ENCODE measurements at places on chromosomes 7 and 10.

GRCh38 chr7:40324914-40325313, 190.1 kb downstream of the SUGCT start:
- no peak for DNase-seq

GRCh38 chr7:39272111-39272510, 294.1 kb upstream of the YAE1 start:
- DNase-seq = no peak

GRCh38 chr7:152733286-152733934, 26.1 kb upstream of the ACTR3B start:
- DNase-seq = no peak

DNA sequence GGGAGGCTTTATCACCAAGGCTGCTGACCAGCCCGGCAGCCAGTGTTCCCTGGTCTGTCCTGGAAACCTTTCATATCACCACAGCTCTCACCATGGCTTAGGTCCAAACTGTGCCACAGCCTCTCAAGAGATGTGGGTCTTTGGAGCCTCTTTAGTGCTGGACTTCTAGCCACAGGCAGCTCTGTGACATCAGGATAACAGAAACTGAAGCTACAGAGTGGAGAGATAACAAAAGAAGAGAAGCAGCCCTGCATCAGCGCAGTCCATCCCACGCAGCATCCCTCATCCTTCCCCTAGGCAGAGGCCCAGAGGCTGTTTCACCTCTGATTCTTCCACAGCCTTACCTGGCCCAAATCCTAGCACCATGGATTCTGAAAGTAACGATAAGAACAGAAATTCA, 187.9 kb upstream of the KMT2E start:
- DNase-seq = no peak

- no peak for DNase-seq
Observed at GRCh38 chr7:107025449-107026103, 18.9 kb upstream of the PRKAR2B start.

GRCh38 chr10:33334153-33334804, at the start of gene NRP1:
NRP1 (minus strand) TSS chr10:33334667; CDS start chr10:33334382, 285 bp downstream.
- no peak for DNase-seq

DNA sequence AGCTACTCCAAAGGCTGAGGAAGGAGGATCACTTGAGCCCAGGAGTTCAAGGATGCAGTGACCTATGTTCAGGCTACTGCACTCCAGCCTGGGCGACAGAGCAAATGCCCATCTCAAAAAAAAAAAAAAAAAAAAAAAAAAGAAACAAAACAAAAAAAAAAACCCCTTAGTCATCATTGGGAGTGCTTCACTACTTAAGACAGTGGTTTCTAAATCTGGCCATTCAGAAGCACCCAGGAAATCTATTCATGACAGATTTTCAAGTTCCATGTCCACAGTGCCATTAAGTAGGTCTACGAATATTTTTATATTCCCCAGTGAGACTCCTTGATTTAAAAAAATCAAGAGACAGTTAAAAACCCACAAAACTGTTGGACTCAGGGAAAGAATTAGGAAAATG, 182.9 kb downstream of the PIP4K2A start:
- no peak for DNase-seq

DNA sequence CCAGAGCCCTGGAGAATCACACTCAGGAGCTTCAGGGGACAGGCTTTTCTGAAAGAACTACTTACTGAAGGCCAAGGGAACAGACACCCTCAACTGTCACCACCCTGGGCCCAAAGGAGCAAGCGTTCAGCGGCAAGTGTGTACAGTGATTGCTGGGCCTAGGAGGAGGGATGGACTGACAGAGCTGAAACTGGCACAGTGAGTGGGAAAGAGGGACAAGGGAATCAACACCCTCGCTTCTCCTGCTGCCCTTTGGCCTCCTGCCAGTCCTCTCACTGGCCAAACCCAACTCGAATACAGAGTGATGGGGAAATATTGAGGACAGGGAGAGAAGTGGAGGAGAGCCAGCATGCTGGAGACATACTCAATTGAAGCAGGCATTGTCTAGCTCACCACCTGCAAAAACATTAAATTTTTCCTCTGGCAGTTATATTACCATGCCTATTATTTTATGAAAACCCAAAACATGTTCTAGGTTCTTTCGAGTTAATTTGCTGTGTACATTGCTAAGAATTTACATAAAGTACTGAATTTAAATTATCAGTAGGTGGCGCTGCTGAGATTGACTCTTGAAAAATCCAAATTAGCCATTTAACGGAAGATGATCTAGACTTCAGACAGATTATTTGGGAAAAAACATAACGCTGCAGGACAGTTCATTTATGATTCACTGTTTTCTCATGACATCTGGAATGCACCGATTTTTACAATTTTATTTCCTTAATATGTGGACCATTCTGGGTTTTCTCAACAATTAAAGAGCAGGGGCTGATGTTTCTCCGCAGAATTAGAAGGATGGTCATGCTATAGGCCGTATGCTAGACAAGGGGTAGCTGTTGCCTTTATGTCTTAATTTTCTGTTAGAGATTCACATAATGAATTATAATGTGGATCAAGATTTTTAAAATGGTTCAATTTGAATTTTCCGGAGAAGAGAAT, 14.7 kb upstream of the TMEM236 start:
- no peak for DNase-seq

- DNase-seq = no peak
Observed at GRCh38 chr7:2507917-2508306, 11.7 kb upstream of the LFNG start.

GRCh38 chr7:43113622-43114457, 1.4 kb downstream of the HECW1 start:
- DNase-seq = no peak

DNA sequence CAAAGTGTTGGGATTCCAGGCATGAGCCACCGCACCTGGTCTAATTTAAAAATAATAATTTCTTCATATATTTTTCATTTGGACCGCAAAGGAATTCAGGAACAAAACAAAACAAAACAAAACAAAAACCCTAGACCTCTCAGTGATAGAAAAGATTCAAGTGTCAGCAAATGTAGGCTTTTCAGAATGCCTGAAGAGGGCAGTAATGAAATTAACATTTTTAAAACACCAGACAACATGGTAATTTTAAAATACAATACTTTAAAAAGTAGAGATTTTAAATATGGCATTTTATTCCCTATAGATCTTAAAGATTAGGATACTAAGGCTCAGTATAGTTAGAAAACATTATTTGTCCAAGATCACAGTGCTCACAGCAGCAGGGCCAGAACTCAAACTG, 36.6 kb downstream of the DNMBP start:
- DNase-seq = no peak

DNA sequence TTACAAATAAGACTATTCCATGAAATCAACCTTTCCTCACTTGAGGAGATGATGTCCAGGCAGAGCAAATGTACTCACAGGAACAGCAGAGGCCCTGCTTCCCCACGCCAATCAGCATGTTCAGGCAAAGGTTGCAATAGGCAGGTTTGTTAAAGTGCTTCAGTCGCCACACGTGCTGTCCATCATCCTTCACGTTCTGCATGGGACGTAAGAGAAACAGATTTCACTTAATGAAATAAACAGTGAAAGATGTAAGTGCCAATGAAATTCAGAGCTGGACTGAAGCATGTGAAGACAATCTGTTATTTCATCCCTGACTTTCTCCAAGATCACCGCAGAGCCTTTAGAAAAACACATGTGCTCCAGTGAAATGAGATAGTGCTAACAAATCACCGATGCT, 217.4 kb downstream of the DGKB start:
- DNase-seq = no peak

All from effector CD4-positive, alpha-beta T cell (primary cell).